Esophagus squamous epithelium (tissue), 5 donors: ENCODE measurements at places on chromosomes 13 and 19.

GRCh38 chr13:101846701-101847100 lies 394.2 kb downstream of the ITGBL1 start:
- no peak for DNase-seq

DNA sequence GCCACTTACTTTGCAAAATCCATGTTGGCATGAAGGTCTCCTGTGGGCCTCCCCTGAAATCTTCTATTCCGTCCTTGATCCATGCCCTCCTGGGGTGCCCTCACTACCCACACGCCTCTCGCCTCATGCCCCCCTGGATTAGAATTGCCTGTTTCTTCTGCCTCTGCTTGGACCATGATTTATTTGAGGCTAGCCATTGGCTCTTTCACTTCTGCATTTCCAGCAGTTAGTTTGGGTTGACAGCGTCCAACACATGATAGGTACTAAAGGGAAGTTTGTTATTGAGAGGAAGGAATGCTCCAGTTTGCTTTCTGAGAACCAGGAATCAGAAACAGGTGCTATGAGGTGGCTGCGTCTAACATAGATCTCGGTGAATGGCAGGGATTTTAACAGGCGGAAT lies 30.5 kb upstream of the TPTE2 start:
- DNase-seq, result no peak

DNA sequence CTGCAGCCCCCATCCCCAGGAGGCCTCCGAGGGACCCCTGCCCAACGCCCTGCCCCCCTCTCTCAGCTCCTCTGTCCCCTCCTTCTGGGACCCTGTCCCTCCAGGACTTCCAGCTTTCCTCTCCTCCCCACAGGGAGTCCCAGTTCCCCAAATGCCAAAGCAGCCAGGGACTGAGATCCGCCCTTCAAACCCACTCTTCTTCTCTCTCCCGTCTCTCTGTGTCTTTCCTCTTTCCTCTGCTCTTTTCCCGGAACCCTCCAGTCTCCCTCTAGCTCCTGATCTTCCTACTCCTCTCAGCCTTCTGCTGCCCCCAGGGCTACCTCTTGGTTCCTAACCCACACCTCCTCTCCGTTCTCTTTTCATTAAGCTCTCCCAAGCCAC lies 377 bp downstream of the CA11 start:
- DNase-seq, result no peak

DNA sequence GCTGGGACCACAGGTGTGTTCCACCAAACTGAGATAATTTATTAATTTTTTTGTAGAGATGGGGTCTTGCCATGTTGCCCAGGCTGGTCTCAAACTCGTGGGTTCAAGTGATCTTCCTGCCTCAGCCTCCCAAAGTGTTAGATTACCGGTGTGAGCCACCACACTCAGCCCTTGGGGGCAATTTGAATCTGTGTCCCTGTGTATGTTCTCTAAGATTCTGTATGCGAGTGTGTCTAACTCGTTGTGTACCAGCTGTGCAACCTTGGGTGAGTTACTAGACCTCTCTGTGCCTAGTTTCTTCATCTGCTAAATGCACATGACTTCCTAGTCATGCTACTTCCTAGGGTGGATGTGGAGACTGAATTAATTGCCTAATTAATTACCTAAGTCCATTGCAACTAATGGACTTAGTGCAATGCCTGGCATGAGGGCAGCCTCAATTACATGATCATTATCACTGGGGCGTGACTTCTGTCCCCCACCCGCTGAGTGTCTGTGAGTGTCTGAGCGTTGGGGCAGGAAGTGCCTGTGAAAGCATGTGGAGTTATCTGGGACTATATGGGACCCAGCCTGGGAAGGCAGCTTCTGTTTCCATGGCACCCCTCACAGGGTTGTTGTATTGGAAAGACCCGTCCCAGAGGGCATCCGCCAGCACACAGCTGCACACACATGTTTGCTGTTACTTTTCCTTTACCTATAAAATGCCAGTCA lies 1.8 kb upstream of the NCCRP1 start:
- DNase-seq, result no peak

DNA sequence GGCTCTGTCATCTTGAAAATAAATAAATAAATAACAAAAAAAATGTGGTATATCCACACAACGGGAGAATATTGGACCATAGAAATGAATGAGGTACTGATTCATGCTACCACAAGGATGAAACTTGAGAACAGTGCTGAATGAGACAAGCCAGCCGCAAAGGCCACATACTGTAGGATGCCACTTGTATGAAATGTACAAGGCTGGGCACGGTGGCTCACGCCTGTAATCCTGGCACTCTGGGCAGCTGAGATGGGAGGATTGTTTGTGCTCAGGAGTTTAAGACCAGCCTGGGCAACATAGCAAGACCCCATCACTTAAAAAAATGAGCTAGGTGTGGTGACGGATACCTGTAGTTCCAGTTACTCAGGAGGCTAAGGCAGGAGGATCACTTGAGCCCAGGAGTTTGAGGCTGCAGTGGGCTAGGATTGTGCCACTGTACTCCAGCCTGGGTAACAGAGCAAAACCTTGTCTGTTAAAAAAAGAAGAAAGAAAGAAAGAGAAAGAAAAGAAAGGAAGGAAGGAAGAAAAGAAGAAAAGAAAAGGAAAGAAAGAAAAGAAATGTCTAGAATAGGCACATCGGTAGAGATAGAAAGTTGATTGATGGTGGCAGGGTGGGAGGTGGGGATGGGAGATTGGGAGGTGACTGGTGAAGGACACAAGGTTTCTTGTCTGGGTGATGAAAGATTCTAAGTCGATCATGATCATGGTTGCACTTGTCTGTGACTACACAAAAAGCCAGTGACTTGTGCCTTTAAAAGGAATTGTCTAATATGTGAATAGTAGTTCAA lies 20.3 kb downstream of the HPN start:
- DNase-seq, result no peak

GRCh38 chr13:94119360-94119936 lies 360.0 kb downstream of the DCT start:
- no peak for DNase-seq

- no peak for DNase-seq
Measured at GRCh38 chr13:38921081-38921480, 69.5 kb downstream of the STOML3 start.

- no peak for DNase-seq
Measured at GRCh38 chr13:99366075-99366987, 59.1 kb upstream of the GPR183 start.

DNA sequence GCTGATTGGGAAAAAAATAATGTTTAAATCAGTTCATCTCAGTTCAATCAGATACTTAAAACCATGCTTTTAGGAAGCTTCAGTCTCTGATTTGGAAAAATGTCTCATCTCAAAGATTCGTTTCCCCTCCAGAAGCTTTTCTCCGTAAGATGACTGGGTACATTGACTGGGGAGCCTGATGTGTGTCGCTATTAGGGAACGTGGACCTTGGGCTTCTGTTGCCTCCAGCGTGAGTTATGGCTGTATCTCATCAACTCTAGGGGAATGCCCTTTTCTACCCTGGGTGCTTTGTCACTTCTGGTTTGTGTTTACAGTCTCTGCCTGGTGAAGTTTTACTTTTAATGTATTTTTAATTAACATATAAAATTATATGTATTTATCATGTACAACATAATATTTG lies 635.5 kb upstream of the GPC6 start:
- DNase-seq, result no peak

DNA sequence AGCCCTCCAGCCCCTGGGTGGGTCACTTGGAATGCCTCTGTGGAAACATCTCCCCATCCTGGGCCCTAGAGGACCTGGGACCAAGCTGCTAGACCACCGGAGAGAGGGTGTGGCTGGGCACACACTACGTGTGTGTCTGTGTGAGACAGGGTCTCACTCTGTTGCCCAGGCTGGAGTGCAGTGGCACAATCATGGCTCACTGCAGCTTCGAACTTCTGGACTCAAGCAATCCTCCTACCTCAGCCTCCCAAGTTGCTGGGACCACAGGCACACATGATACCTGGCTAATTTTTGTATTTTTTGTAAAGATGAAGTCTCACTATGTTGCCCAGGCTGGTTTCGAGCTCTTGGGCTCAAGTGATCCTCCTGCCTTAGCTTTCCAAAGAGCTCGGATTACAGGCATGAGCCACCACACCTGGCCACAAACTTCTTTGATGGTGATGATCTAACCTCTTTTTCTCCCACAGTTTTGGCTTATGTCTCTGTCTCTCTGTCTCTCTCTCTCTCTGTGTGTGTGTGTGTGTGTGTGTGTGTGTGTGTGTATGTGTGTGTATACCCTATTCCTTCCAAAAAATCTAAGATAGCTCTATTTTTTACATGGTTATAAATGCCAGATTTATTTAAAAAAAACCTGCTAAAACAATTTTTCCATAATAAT lies 32.1 kb upstream of the SLC7A9 start:
- no peak for DNase-seq
